ENCODE measurements at places on chromosomes 7 and 10. TPM values are rescaled to one million over a fixed set of nuclear protein-coding genes. Genes with fewer than 3 reads are reported as not detected.

- peak; percentile 47 for DNase-seq
- H3K27ac ChIP-seq = no peak overlapping the region
- no peak overlapping the region for H3K4me3 ChIP-seq
- no peaks in the 10 kb centered on the region for H3K36me3 ChIP-seq
- peaks cover 3% of the 10 kb centered on the region for H3K4me1 ChIP-seq
- H3K27me3 ChIP-seq = peaks cover 5% of the 10 kb centered on the region
These were observed 91.9 kb upstream of the JAZF1 start for GRCh38 chr7:28272461-28272877.

- H3K36me3 ChIP-seq = no peaks in the 10 kb centered on the region
- DNase-seq = no peak
- H3K27me3 ChIP-seq = no peaks in the 10 kb centered on the region
- no peak overlapping the region for H3K4me3 ChIP-seq
- H3K4me1 ChIP-seq = no peaks in the 10 kb centered on the region
These were observed 99.2 kb downstream of the CPXM2 start for GRCh38 chr10:123792248-123792978.

- H3K27ac ChIP-seq = no peak overlapping the region
- no peaks in the 10 kb centered on the region for H3K4me1 ChIP-seq
- no peak for DNase-seq
- no peak overlapping the region for H3K4me3 ChIP-seq
These were observed 40.9 kb downstream of the ITIH5 start for GRCh38 chr10:7625836-7626235.

DNA sequence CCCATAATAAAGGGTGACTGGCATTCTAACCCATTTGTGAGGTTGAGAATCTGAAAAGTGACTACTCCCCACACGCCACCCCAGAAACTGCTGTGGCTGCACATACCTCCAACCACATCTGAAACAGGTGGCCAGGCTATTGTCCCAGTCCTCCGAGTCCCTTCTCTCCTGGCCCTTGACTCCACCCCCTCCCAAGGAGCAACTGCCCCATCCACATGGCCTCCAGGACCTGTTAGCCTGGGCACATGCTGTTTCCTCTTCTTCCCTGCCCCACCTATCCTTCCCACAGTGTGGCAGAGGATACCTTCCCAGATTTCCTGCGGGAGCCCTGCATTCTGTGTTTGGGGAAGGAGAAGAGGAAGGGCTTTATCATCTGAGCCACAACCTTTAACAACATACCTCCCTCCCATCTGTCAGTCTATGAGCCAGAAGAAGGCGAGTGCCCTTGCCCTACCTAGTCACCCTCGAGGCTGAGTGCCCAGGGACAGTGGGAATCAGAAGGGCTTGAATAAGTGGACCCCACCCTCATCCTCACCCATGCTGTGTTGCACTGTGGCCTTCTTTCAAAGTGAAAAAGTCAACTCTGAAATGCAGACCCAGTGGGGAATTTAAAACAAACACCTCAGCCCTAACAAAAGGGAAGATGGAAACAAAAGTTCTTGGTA, 11.9 kb downstream of the STEAP1B start:
- no peak overlapping the region for H3K4me3 ChIP-seq
- no peak for DNase-seq
- no peak overlapping the region for H3K27ac ChIP-seq
- H3K36me3 ChIP-seq = no peaks in the 10 kb centered on the region
- H3K27me3 ChIP-seq = no peaks in the 10 kb centered on the region

- no peaks in the 10 kb centered on the region for H3K36me3 ChIP-seq
- H3K27me3 ChIP-seq = no peaks in the 10 kb centered on the region
- DNase-seq = no peak
- H3K27ac ChIP-seq = no peak overlapping the region
- no peaks in the 10 kb centered on the region for H3K4me1 ChIP-seq
These were observed 267.2 kb upstream of the LRGUK start for GRCh38 chr7:133859871-133860450.

GRCh38 chr10:131881104-131881880, 19.5 kb upstream of the PPP2R2D start:
- H3K27me3 ChIP-seq = peaks cover 3% of the 10 kb centered on the region
- H3K36me3 ChIP-seq = no peaks in the 10 kb centered on the region
- DNase-seq = no peak

DNA sequence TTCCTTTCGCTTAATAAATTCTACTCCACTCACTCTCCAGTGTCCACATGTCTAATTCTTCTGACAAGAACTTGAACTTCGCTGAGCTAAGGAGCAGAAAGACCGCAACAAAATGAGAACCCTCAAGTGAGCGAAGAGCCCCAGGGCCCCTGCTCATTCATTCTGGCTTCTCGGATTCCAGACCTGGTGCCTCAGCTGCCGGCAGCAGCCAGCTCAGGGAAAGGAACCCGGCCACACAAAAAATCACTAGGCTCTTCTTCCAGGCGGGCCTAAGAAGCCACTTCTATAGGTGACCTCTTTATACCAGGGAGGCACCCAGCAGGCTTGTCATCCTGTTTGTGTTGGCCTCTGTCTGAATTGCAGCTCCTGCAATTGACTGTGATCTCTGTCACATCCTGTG, 33.3 kb downstream of the OTUD1 start:
- no peak overlapping the region for H3K4me3 ChIP-seq
- no peaks in the 10 kb centered on the region for H3K36me3 ChIP-seq
- no peak overlapping the region for H3K27ac ChIP-seq
- DNase-seq = no peak

DNA sequence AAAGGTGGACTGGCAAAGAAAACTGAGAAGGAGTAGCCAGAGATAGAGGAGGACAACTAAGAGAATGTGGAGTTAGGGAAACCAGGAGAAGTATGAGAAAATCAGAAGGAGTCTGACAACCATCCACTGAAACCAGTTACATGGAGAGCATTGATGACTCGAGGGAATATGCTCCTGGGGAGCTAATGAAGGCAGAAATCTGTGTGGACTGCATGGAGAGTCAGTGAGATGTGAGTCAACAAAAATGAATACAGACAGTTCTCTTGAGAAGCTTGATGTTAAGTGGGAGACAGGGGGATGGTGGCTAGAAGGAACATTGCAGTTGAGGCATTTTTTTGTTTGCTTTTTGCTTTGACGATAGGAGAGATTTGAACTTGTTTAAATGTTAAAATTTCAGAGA, 34.3 kb upstream of the ZNF32 start:
- no peak for DNase-seq
- H3K27me3 ChIP-seq = peaks cover 7% of the 10 kb centered on the region
- H3K4me1 ChIP-seq = no peaks in the 10 kb centered on the region
- H3K4me3 ChIP-seq = no peak overlapping the region

DNA sequence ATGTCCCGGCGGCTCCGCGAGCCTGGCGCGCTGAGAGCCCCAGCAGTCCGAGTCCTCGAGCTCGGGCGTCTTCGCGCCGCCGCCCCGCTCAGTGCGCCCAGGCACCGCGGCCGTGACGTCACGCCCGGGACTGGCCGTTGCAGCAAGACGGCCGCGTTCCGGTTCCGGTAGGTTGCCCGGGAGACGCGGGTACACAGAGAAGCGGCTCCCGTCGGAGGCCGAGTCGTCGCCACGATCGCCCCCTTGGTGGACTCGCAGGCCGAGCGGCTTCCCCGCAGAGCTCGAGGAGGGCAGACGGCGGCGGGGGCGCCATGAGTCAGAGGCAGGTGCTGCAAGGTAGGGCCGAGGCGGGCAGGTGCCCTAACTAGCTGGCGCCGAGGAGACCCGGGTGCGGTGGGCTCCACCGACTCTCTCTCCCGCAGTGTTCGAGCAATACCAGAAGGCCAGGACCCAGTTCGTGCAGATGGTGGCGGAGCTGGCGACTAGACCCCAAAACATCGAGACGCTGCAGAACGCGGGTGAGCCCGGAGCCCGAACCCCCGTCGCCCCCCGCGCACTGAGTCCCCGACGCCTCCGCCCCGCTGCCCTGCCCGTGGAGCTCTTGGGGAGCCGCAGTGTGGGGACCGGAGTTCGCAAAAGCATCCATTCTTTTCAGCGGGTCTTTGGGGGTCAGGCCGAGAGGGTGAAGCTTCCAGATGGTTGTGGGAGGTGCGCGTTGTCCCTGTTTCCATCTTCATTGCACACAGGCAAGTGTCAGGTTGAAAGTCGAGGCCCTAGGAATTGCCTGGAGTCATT, at the start of gene SPAG6:
SPAG6 (plus strand) TSS at position 196 of the 795 bp plus-strand sequence; CDS start at position 312, 116 bp downstream.
- no peak for DNase-seq
- H3K27ac ChIP-seq = no peak within 1 kb of the TSS
- H3K36me3 ChIP-seq = no peaks in the 10 kb centered on the region
- H3K27me3 ChIP-seq = peaks cover 38% of the 10 kb centered on the region

- DNase-seq = no peak
- H3K4me3 ChIP-seq = no peak overlapping the region
- no peaks in the 10 kb centered on the region for H3K27me3 ChIP-seq
- no peak overlapping the region for H3K27ac ChIP-seq
These were observed 11.7 kb downstream of the PNLIP start for GRCh38 chr10:116557305-116557880.

DNA sequence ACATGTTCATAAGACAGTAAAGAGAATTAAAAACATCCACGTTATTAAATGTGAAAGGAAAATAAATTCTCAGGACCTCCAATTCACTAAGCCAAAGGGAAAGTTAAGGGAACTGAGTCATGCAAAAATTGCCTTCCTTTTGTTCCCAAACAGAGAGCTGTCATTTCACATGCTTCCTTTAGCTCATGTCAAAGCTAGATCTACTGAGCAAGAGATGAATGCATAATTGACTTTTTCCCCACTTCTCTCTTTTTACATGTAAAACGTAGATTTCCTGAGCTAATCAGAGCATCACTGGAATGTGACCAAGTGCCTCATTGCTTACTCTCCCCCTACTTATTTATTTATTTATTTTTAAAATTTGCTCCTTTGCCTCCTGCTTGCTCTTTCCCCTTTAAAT, 129.1 kb upstream of the AMPH start:
- H3K4me3 ChIP-seq = no peak overlapping the region
- no peaks in the 10 kb centered on the region for H3K27me3 ChIP-seq
- H3K4me1 ChIP-seq = no peaks in the 10 kb centered on the region

DNA sequence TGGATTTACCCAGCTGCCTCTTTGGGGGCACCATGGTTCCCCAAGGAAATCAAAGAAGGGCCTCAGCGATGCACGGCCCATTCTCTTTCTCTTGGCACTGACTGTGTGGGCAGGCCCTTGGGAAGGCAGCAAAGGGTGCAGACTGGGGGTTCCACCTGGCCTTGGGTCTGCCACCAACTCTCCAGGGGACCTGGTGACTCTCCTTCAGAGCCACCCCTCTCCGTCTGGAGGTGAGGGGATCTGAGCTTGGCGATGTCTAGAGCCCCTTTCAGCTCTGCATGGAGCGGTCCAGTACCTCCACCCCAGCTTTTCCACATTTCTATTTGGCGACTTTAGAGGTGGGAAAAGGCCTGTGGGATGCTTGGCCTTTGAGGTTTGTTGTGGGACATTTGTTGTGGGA, 69.1 kb downstream of the C10orf120 start:
- H3K36me3 ChIP-seq = no peaks in the 10 kb centered on the region
- H3K27ac ChIP-seq = no peak overlapping the region
- H3K4me1 ChIP-seq = no peaks in the 10 kb centered on the region
- H3K27me3 ChIP-seq = no peaks in the 10 kb centered on the region
- no peak for DNase-seq

DNA sequence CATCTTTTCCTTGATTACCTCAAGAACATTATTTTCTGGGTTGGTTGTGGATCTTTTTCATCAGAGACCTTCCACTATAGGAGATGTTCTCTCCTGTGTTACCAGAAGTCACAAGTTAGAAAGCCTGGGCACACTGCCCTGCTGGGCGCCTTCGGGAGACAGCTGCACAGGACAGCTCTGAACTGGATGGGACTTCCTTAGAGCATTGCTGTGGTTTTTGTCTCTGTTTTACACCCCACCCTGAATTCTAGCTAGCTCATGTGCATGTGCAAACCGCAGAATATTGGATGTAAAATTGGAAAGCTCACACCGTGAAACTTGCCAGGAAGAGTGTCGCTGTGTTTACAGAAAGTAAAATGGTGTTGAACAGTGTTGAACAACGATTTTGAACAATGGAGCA, 54.4 kb upstream of the SEC61G start:
- no peak overlapping the region for H3K4me3 ChIP-seq
- H3K4me1 ChIP-seq = no peaks in the 10 kb centered on the region
- no peaks in the 10 kb centered on the region for H3K36me3 ChIP-seq
- DNase-seq = no peak

The PNLIP gene
- total RNA-seq = not detected

The KCND2 gene
- not detected for total RNA-seq

The NUTM2E gene
- total RNA-seq = 1.6 TPM

Measured in CD4-positive, alpha-beta T cell (primary cell).